ENCODE measurements at places on chromosomes 16 and 17. TPM values are rescaled to one million over a fixed set of nuclear protein-coding genes. Genes with fewer than 3 reads are reported as not detected.

Gene KRT9
- total RNA-seq, result not detected

Gene SOX15
- total RNA-seq, result 0.57 TPM

Gene CES2
- total RNA-seq, result 37.6 TPM

Gene FAM20A
- 37.0 TPM for total RNA-seq

Gene CLUH
- 39.1 TPM for total RNA-seq

Gene BTBD17
- total RNA-seq, result not detected

Gene CETP
- total RNA-seq, result not detected

Gene SHISA6
- not detected for total RNA-seq

Gene KCTD13
- total RNA-seq, result 41.9 TPM

Gene STH
- total RNA-seq, result not detected

Gene MPV17L
- 1.1 TPM for total RNA-seq

Measured in fibroblast of the aortic adventitia (primary cell).